ENCODE measurements at places on chromosomes 12 and 14.
A peak's percentile ranks its signal among the peaks of the same experiment; 100 is the strongest.

- no peak for DNase-seq
Observed at GRCh38 chr12:130644566-130644965, 71.5 kb downstream of the RIMBP2 start.

- DNase-seq = peak; percentile 2
Observed at GRCh38 chr14:58151133-58152013, 640 bp downstream of the ARMH4 start.

DNA sequence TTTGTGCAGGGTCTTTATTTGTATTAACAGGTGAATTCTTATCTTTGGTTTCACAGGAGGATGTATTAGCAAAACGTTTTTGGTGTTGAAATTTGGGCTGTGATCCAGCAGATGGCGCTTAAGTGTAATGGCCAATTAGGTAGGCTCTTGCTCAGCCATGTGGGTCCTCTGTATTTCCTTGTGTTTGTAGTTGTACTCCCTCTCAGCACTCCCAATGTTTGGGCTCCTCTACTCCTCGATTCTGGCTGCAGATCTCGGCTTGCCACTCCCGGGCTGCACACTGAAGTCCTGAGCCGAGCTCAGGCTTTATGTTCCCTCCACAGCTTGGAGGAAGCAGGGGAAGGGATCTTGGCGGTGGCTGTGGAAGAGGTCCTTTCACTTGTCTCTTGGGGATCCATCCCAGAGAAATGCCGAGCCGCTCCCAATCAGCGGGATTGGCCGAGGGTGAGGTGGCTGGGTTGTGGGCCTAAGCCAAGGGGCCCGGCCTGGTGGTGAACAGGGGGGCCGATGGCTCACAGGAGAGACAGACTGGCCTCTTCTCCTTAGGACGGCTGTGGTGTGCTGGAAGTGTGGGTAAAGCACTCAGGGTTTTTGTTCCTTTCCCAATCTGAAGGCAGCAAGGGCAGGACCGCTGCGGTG lies 133.7 kb downstream of the AEBP2 start:
- no peak for DNase-seq

DNA sequence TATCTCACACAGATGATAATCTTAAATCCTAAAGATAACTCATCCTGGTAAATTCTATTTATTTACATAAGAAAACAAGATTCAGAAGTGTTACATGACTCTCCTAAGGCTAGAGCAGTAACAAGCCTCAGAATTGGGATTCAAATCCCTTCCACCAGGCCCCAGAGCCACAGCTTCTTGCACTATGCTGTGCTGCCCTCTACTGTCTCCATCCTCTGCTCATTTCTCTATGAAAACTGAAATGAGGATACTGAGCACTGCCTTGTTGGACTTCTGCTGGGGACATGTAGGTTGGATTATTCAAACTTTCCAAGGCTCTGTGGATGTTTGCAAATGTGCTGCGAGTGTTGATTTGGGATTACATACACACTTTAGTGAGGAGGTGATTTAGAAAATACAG lies 23.5 kb upstream of the C12orf50 start:
- no peak for DNase-seq
